ENCODE measurements at places on chromosomes 1 and 21.

- DNase-seq: no peak
Measured at GRCh38 chr1:230381049-230381467, 45.1 kb downstream of the PGBD5 start.

- no peak for DNase-seq
Measured at GRCh38 chr1:154527192-154527591, 25.0 kb upstream of the SHE start.

DNA sequence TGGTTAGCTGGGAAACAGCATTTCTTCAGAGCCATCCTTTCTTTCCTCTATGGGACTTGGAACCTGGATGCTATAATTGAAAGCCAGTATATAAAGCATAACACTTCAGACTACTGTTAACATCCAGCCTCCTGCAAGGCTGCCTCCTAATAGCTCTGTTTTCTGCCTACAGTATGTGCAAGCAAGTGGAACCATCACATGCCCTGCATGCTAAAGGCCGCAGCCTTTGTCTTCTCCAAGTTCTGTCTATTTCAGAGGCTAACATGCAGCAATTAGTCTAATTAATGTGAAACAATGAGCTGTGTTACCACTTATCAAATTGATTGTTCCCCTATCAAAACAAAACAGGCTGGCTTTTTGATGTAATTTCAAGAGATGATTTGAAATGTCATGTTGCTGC, 82.7 kb upstream of the ESRRG start:
- no peak for DNase-seq

DNA sequence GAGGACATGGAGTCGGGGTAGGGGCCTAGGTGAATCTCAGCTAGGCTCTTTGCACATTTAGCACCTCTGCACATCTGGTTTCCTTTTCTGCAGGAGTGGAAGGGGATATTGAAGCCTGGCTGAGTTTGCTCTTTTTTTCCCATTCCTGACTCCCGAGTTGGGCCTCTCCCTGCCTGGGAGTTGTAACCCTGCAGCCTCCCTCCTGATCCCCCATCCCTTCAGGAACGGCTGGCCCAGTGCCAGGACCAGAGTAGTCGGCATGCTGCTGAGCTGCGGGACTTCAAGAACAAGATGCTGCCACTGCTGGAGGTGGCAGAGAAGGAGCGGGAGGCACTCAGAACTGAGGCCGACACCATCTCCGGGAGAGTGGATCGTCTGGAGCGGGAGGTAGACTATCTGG, 836 bp downstream of the OLFML3 start:
- no peak for DNase-seq

DNA sequence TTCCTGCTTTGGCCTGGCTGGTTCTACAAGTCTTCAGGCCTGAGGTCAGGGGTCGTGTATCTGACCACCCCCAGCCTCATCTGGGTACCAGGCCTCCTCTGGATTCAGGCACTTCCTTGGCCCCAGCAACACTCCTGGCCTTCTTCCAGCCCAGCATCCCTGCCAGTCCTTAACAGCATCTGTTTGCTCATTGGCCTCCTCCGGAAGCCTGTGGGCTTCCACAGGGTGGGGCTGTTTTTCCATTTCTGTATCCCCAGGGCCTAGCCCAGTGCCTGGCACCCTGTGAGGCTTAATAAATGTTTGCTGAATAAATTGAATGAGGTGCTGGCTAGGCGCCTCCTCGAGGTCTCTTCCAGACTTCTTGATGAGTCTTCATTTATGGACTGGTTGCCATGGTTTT, 21.5 kb upstream of the GPR37L1 start:
- DNase-seq: no peak

GRCh38 chr1:161420763-161421455, 53.2 kb upstream of the CFAP126 start:
- DNase-seq: no peak

DNA sequence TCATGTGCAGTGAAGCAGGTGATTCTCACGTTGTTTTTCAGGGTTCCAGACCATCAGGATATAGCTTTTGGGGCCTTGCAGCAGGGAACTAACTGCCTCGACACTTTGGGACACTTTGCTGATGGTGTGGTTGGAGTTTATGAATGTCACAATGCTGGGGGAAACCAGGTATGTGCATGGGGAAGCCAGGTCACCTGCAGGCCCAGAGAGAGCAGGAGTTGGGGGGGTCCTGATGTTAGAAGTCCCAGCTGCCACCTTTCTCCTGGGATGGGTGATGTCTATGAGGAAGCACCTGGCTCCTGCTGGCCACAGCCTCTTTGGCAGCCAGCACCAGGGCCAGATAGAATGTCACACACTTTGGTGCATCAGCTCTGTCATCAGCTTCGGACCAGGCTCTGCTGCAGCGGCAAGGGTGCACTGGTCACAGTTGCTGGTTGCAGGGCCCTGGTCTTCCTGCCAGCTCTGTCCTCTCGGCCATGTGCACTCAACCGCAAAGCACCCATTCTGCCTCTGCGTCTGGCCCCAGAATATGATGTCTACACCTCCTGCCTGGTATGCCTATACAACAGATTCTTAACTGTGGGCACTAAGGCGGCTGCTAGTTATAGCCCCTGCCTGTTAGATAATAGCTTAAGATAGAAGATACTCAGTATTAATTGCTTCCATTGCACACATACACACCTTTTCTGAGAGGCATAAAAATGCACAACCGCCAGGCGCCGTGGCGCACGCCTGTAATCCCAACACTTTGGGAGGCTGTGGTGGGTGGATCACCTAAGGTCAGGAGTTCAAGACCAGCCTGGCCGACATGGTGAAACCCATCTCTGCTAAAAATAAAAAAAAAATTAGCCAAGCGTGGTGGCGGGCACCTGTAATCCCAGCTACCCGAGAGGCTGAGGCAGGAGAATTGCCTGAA, 160.7 kb downstream of the PGBD5 start:
- DNase-seq: no peak

DNA sequence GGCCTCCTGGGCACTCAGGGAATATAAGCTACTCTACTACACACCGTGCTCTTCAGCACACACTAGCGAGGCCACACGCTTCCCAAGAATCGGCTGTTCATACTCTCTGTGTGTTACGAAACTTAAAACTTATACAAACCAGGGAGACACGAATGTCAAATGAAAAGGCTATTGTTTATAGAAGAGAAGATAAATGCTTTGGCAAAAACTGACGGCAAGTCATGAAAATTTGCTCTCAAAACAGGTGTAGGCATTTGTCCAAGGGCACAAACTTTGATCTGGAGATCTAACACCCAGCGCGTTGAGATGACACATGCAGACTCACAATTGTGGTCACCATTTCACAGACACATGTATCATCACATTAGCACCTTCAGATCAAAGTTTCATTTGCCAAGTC, 46.1 kb downstream of the USP48 start:
- DNase-seq: no peak

GRCh38 chr1:77227381-77227780, 8.2 kb upstream of the PIGK start:
- DNase-seq: no peak

DNA sequence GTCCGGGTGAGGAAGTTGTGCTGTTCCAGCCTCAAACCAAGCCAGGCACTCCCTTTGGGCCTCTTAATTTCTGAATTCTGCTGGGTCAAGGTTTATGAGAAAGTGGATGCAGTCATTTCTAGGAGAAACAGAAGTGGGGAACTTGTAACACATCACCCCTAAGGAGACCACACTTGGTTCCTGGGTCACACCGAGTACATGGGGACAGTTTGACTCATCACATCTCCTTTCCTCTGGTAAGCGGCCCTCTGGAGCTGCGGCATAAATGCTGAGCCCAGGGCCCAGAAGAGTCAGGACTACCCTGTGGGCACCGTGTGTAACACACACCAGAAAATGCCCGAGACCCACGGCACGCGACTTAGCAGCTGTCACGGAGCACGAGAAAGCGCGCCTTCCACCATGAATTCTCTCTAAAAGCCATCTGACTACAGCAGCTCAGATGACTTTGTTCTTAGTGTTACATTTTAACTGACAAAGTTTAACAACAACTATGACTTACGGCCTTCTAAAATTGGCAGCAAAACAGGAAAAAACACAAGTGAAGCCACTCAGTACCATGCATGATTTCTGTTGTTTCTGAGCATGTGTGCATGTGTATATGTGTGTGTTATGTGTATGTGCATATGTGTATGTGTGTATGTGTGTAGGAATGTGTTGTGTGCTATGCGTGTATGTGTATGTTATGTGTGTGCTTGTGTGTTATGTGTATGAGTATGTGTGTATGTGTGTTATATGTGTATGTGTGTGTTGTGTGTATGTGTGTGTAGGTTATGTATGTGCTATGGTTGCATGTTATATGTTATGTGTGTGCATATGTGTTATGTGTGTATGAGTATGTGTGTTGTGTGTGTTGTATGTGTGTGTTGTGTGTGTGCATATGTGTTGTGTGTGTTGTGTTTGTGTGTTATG, 50.8 kb downstream of the TOMM20 start:
- DNase-seq: no peak

GRCh38 chr21:15809065-15809464, 79.3 kb downstream of the USP25 start:
- DNase-seq: no peak

GRCh38 chr1:118486199-118486598, 301.2 kb upstream of the SPAG17 start:
- DNase-seq: no peak

DNA sequence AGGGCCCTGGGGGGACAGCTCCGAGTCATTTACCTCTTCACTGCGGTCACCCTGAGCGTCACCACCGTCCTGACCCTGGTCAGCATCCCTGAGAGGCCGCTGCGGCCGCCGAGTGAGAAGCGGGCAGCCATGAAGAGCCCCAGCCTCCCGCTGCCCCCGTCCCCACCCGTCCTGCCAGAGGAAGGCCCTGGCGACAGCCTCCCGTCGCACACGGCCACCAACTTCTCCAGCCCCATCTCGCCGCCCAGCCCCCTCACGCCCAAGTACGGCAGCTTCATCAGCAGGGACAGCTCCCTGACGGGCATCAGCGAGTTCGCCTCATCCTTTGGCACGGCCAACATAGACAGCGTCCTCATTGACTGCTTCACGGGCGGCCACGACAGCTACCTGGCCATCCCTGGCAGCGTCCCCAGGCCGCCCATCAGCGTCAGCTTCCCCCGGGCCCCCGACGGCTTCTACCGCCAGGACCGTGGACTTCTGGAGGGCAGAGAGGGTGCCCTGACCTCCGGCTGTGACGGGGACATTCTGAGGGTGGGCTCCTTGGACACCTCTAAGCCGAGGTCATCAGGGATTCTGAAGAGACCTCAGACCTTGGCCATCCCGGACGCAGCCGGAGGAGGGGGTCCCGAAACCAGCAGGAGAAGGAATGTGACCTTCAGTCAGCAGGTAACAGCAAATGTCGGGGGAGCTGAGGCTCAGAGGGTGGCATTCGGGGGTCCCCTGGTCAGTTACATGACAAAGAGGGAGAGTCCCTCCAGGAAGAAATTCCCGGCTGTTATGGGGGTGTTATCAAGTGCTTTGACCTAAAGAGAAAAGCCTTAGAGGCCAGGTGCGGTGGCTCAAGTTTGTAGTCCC, 12.6 kb downstream of the SLC45A1 start:
- no peak for DNase-seq

DNA sequence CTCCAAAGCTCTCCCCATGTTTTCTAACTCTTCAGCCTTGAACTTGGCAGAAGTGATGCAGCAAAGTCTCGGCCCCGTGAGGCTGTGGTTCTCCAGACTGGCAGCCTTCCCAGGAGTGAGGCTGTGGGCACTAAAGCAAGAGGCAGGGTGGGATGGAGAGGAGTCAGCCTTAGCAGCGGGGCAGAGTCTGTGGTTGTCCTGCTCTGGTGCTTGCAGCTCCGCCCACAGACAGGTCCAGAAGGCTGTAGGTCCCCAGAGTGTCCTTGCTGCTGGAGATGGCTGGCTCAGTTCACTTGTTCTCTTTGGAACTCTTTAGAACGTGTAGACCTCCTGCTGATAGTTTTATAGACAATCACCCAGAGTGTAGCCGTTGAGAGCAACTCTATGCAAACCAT, 142.6 kb downstream of the AJAP1 start:
- no peak for DNase-seq

DNA sequence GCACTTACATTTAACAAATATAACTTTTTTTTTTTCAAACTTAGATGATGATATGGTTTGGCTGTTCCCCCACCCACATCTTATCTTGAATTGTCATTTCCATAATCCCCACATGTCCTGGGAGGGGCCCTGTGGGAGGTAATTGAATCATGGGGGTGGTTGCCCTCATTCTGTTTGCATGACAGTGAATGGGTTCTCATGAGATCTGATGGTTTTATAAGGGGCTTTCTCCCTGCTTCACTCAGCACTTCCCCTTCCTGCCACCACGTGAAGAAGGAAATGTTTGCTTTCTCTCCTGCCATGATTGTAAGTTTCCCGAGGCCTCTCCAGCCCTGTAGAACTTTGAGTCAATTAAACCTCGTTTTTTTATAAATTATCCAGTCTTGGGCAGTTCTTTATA, 432.6 kb downstream of the AMY1C start:
- no peak for DNase-seq

- no peak for DNase-seq
Measured at GRCh38 chr1:85344256-85344694, 67.8 kb upstream of the BCL10 start.

DNA sequence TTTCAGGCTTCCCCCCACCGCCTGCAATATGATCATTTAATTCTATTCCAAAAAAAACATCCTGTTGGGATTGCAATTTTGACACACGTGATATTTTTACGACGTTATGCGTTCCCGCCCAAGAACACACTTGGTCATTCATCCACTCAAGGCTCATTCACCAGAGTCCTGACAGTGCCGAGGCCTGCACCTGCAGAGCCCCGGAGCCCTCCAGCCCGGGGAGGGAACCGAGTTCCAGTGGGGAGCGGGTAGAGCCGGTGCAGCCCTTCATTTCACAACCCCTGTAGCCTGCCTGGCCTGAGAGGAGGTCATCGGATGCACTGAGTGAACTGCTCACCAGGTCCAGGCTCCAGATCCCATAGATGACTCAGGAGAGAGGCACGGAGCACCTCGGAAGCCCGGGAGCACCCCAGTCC, 156.0 kb upstream of the BACE2 start:
- no peak for DNase-seq

DNA sequence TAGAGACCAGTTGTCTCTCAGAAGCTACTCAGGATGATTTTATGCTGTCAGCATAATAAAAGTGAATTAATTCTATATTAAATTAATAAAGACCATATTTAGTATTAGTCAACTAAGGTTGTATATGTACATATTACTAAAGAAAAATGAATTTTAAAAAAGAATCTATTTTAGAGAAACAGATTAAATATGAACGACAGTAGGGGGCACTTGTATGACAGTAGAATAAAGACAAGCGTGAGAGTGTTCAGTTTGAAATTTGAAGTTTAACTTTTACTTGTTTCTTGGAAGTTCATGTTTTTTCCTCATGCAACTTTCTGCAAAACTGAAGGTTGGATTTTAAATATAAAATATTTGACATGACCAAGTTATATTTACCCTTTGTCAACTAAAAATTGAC, 67.9 kb upstream of the MACF1 start:
- DNase-seq: no peak

DNA sequence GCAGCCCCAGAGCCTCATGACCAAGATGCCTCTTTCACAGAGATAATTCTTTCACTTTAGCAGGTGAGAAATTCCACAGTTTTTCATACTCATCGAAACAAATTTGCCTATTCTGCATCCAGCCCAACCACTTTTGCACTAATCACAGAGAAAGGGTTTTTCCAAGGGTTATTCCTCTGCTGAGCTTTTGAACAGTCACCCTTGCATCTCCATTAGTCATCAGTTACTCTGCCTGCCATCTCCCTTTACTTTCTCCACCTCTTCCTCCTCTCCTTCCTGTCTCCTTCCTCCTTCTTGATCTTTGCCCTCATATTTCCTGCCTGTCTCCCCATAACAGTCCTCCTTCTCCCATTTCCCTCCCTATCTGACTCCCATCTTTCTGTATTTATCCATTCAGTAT, 43.9 kb downstream of the FH start:
- DNase-seq: no peak
